ENCODE measurements at places on chromosomes 16 and 17. TPM values are rescaled to one million over a fixed set of nuclear protein-coding genes. Genes with fewer than 3 reads are reported as not detected.

- peak overlapping the region; percentile 92 for H3K27ac ChIP-seq
- peak overlapping the region; percentile 90 for H3K4me3 ChIP-seq
- peaks cover 35% of the 10 kb centered on the region for H3K4me1 ChIP-seq
- peaks cover 4% of the 10 kb centered on the region for H3K36me3 ChIP-seq
These were observed 716 bp downstream of the TMEM94 start for GRCh38 chr17:75457047-75457654.

- H3K4me1 ChIP-seq: peaks cover 34% of the 10 kb centered on the region
- peaks cover 17% of the 10 kb centered on the region for H3K36me3 ChIP-seq
- H3K4me3 ChIP-seq: peak overlapping the region; percentile 27
- peak; percentile 58 for DNase-seq
- peak overlapping the region; percentile 62 for H3K27ac ChIP-seq
These were observed 2.7 kb downstream of the NDUFAF8 start for GRCh38 chr17:81241648-81242420.

GRCh38 chr17:31875081-31875480 is 16.0 kb upstream of the COPRS start:
- no peaks in the 10 kb centered on the region for H3K27me3 ChIP-seq
- H3K36me3 ChIP-seq: peaks cover 56% of the 10 kb centered on the region
- DNase-seq: no peak
- no peak overlapping the region for H3K27ac ChIP-seq
- no peak overlapping the region for H3K4me3 ChIP-seq

DNA sequence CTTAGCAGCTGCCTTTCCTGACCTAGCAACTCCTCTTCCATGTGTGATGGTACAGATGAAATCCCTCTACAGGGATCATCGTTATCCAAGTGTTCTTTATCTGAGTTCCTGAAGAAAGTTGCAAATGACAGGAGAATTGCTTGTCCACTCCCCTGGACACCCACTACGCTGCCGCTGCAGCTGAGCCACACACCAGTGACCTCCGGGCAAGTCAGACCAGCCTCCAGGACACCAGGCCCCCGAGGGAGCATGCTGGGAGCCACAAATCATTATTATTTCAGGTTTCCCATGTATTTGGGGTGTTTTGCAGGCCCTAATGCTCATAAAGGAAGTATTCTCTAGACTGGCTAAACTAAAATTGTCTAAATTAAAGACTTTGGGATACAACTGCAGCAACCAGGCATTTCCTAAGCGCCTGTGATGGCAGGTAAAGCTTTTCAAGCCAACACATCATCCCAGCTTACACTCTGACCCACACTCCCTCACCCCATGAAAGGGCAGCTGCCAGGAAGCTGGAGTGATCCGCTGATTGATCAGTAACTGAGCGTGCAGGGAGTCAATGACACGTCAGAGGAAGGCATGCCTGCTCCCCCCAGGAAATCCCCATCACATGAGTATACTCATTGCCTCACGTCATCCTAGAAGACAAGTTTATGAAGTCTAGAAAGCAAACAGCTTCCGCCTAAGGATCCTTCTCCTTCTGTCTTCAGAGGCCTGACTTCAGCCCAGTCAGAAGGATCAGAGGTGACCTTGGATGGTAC is 14.4 kb downstream of the FA2H start:
- H3K27me3 ChIP-seq: no peaks in the 10 kb centered on the region
- H3K4me1 ChIP-seq: no peaks in the 10 kb centered on the region
- DNase-seq: no peak
- H3K4me3 ChIP-seq: no peak overlapping the region
- H3K27ac ChIP-seq: no peak overlapping the region

DNA sequence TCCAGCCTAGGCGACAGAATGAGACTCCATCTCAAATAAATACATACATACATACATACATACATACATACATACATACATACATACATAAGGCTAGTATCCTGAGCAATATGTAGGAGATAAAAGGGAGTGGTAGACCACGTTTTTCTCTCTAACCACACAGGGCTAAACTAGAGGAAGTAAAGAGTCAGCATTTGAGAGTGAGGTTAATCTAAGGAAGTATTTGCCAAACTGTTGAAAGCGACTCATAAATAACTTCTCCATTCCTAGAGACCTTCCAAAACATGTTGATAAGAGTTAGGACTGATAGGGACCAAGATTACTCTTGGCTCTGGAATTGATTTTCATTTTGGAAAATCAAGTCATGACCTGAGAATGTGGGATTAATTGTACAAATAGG is 68.9 kb downstream of the NEUROD2 start:
- H3K4me1 ChIP-seq: peaks cover 22% of the 10 kb centered on the region
- H3K36me3 ChIP-seq: peaks cover 3% of the 10 kb centered on the region
- H3K27me3 ChIP-seq: no peaks in the 10 kb centered on the region
- peak overlapping the region; percentile 34 for H3K27ac ChIP-seq
- DNase-seq: peak; percentile 36
- H3K4me3 ChIP-seq: no peak overlapping the region

DNA sequence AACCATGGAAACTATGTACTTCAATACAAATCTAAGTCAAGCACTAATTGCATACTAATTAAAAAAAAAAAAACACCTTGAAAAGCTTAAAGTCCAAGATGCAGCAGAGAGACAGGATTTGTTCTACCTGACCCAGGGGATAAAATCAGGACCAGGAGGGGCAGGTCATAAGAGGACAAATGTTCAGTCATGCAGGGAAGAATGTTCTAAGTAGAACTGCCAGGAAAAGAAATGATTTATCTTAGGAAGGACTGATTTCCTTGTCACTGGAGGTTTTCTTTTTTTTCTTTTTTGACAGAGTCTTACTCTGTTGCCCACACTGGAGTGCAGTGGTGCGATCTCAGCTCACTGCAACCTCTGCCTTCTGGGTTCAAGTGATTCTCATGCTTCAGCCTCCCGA is 9.1 kb upstream of the GHDC start:
- H3K4me3 ChIP-seq: no peak overlapping the region
- H3K4me1 ChIP-seq: peaks cover 2% of the 10 kb centered on the region
- no peaks in the 10 kb centered on the region for H3K27me3 ChIP-seq

DNA sequence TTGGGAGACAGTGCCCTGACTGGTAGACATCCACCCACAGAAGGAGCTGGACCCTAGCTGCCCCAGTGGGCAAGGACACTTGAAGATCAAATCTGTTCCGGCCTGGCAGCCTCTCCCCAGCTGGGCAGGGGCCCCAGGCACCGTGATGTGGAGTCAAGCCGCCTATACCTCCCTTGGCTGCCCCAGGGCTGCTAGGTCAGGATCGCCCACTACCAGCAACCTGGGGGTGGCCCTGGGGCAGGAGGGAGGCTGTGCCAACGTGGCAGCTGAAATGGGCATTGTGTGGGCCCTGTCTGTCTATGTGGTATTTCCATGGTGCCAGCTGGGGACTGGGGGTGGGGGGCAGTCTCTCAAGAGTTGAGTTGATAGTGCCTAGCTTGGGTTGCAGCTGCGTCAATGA is 941 bp downstream of the PDK2 start:
- peak overlapping the region; percentile 93 for H3K27ac ChIP-seq
- H3K4me3 ChIP-seq: peak overlapping the region; percentile 96

Gene EPOP
- total RNA-seq: 7.5 TPM

DNA sequence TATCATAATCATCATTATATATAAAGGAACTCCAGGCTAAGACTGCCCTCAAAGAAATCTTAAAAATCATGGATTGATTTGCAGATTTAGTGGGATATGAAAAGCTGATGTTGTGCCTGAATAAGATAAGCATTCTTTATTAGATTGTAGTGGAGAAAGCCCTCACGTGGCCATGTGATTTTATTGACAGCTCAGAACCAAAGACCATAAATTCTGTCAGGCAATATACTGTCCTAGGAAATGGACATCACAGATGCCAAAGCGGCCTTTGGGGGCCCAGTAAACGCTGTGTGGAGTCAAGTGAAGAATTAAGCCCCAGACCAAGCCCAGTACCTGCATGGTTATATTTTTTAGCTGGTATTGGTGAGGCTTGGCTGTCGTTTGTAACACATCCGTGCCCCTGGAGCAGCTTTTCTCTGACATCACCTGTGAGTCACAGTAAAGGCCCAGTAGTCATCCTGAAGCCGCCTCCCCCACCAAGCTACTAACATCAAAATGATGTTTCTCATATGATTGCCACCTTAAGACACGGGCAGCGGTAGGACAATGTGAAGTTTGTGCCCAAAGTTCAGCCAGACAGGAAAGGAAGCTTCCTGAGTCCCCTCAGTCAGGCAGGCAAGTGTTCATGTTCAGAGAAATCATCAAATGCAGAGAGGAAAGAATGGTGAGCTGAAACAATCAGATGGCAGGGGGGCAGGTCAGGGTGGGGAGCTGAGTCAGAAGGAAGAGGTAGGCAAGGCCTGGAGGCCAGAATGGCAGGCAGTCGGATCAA is 209.4 kb downstream of the IRX3 start:
- no peak overlapping the region for H3K27ac ChIP-seq
- H3K4me1 ChIP-seq: no peaks in the 10 kb centered on the region
- no peak for DNase-seq
- no peaks in the 10 kb centered on the region for H3K36me3 ChIP-seq

DNA sequence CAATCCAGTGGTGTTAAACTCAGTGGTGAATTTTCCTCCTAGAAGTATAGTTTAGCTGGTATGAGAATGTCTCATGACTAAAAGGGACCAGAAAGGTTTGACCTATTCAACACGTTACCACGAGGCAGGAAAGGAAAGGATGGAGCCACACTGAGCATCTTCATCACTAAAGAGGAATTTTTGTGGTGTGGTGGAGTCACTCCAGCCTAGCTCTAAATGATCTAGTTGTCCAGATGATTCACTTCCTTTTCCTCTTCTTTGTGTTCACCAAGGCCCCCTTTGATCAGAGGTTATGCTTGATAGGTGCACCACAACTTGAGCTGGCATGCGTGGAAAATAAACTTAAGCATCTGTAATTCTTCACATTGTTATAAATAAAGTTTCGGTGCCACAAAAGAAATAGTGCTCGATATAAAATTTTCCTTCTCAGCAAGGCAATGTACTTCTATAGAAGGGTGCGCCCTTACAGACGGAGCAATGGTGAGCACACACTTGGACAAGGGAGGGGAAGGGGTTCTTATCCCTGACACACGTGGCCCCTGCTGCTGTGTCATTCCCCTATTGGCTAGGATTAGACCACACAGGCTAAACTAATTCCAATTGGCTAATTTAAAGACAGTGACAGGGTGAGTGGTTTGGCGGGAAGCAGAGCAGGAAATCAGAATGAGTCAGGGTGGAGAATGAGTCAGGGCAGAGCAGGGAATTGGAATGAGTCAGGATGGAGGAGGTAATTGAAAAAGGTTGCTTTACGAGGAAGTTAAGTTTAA is 254.6 kb downstream of the HS3ST3A1 start:
- no peaks in the 10 kb centered on the region for H3K36me3 ChIP-seq
- no peak overlapping the region for H3K27ac ChIP-seq
- H3K4me3 ChIP-seq: no peak overlapping the region
- no peak for DNase-seq

- H3K27me3 ChIP-seq: peaks cover 57% of the 10 kb centered on the region
- peaks cover 21% of the 10 kb centered on the region for H3K4me1 ChIP-seq
- H3K4me3 ChIP-seq: peak overlapping the region; percentile 60
- DNase-seq: peak; percentile 85
- H3K36me3 ChIP-seq: no peaks in the 10 kb centered on the region
These were observed 13.7 kb downstream of the ALOX12B start for GRCh38 chr17:8073627-8074484.

Gene NPIPB13
- total RNA-seq: 11.4 TPM

GRCh38 chr17:28615260-28615940 is 1.4 kb upstream of the RSKR start:
- no peaks in the 10 kb centered on the region for H3K27me3 ChIP-seq
- H3K4me3 ChIP-seq: no peak overlapping the region
- peaks cover 3% of the 10 kb centered on the region for H3K4me1 ChIP-seq
- no peak overlapping the region for H3K27ac ChIP-seq
- H3K36me3 ChIP-seq: peaks cover 55% of the 10 kb centered on the region

- H3K36me3 ChIP-seq: no peaks in the 10 kb centered on the region
- H3K4me3 ChIP-seq: no peak overlapping the region
- DNase-seq: no peak
- H3K27ac ChIP-seq: no peak overlapping the region
- peaks cover 4% of the 10 kb centered on the region for H3K27me3 ChIP-seq
These were observed 82.1 kb downstream of the GAS7 start for GRCh38 chr17:10116267-10116666.

- no peaks in the 10 kb centered on the region for H3K36me3 ChIP-seq
- H3K27ac ChIP-seq: no peak overlapping the region
- H3K4me3 ChIP-seq: no peak overlapping the region
- no peaks in the 10 kb centered on the region for H3K27me3 ChIP-seq
- DNase-seq: no peak
These were observed 66.3 kb upstream of the DOC2B start for GRCh38 chr17:247767-248166.

GRCh38 chr16:88347656-88348376 is 34.9 kb upstream of the ZNF469 start:
- peak overlapping the region; percentile 7 for H3K27ac ChIP-seq
- H3K36me3 ChIP-seq: no peaks in the 10 kb centered on the region
- H3K4me3 ChIP-seq: no peak overlapping the region
- peak; percentile 40 for DNase-seq
- H3K4me1 ChIP-seq: peaks cover 10% of the 10 kb centered on the region
- no peaks in the 10 kb centered on the region for H3K27me3 ChIP-seq

DNA sequence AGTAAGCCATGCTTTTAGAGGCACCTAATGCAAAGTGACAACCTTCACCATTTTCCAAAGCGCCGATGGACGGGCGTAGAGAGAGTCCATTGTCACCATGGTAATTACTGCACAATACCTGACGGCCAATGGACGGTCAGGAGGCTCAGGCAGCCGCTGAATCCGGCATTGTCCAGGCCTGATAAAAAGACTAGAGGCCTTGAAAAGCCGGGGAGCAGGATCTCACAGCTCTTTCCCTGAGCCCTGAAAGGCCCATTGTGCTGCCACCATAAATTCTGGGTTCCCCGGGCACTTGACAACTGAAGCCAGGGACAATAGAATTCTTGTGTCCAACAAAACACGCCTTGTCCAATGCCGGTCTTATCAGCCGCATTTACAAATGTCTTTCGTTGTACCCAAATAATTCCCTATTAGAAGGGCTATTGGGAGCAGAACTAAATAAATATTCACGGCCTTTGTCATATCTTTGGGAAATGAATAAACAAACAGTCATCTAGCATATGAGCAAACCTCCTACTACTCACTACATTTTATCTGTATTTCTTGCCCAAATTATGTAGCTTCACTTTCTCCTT is 62.4 kb downstream of the CDH11 start:
- H3K27me3 ChIP-seq: no peaks in the 10 kb centered on the region
- H3K4me1 ChIP-seq: no peaks in the 10 kb centered on the region
- no peak overlapping the region for H3K4me3 ChIP-seq
- H3K27ac ChIP-seq: no peak overlapping the region

GRCh38 chr16:381789-382717 is at the start of gene PGAP6:
TSS of gene PGAP6 (minus strand) at chr16:381978. CDS start at chr16:381821, 157 bp downstream.
- H3K27me3 ChIP-seq: peaks cover 4% of the 10 kb centered on the region
- peak within 1 kb of the TSS; percentile 85 for H3K4me3 ChIP-seq
- DNase-seq: peak; percentile 65
- H3K4me1 ChIP-seq: peaks cover 25% of the 10 kb centered on the region

Gene TEKT5
- not detected for total RNA-seq

Data from activated CD4-positive, alpha-beta T cell treated with anti-CD3 and anti-CD28 coated beads, Interleukin-2, amount 10 ng/mL, durations not matched to agents 7 days and 5 days (primary cell).